ENCODE measurements at places on chromosomes 3 and 15.
A peak's percentile ranks its signal among the peaks of the same experiment; 100 is the strongest.

- DNase-seq, result no peak
Measured at GRCh38 chr15:90029024-90029423, 27.9 kb downstream of the ZNF710 start.

GRCh38 chr3:1007866-1008265 lies 85.0 kb upstream of the CNTN6 start:
- no peak for DNase-seq

- DNase-seq, result peak; percentile 44
Measured at GRCh38 chr3:37255990-37256308, 81.6 kb upstream of the LRRFIP2 start.

DNA sequence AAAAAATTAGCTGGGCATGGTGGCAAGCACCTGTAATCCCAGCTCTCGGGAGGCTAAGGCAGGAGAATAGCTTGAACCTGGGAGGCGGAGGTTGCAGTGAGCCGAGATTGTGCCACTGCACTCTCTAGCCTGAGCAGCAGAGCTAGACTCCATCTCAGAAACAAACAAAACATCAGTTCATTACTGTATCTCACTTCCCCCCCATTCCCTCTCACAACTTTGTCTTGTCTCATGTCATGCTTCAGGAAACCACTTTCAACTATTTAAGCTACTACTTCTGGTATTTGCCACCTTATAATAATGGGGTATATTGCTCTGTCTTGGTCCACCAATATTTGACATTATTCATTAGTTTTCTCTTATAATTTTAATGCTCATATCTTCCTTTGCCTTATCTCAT lies 26.2 kb downstream of the PIK3CA start:
- no peak for DNase-seq

DNA sequence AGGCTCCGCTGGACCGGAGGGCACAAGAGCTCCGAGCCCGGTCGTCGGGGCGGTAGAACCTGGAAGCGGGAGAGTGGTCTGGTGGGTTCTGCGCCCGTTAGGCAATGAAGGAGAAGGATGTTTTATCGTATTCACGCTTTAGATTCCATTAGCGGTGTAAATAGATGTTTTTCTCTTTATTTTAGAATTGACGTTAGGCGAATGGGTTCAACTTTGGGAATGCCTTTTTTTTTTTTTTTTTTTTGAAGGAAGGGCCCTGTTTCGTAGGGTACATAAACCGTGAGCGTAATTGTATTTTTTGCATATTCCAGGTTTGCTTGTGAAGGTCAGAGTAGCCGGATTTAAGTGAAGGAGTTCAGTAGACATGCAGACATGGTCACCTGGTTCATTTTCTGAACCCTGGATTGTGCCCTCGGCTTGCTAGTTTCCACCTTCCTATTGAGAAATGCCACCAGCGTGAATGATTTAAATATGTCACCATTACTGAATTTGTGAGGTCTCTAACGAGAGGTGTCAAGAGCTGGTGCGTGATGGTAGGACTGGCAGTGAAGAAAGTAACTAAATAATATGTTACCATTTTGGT lies 808 bp downstream of the RBM6 start:
- DNase-seq, result no peak

DNA sequence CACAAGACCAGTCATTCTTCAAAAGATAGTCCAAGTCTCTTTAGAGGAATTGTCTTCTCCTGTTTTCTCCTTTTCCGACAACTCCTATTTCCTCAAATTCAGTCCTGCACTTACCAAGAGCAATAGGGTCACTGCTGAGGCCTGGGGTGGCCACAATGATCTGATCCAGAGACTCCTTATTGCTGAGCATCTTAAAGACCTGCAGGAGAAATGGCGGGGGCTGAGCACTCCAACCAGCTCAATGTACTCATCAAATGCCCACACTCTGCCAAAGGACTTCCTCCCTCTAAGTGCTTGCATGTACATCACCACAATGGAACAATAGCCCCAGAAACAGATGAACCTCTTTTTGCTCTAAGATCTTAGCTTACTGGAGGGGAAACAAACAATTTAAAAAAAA lies 9.6 kb downstream of the UBL7 start:
- no peak for DNase-seq

- DNase-seq, result no peak
Measured at GRCh38 chr3:192892981-192893700, 24.5 kb downstream of the MB21D2 start.

GRCh38 chr3:185270262-185270955 lies 16.6 kb upstream of the EHHADH start:
- peak; percentile 61 for DNase-seq

GRCh38 chr15:82530606-82531379 lies 9.5 kb downstream of the RPS17 start:
- peak; percentile 81 for DNase-seq

GRCh38 chr3:110758208-110758607 lies 313.4 kb upstream of the NECTIN3 start:
- no peak for DNase-seq

- no peak for DNase-seq
Measured at GRCh38 chr3:126867190-126867862, 115.6 kb upstream of the PLXNA1 start.

GRCh38 chr3:129665024-129665768 lies 58.7 kb upstream of the PLXND1 start:
- DNase-seq, result peak; percentile 50

- DNase-seq, result peak; percentile 12
Measured at GRCh38 chr3:104763007-104763406, 603.7 kb upstream of the ALCAM start.

DNA sequence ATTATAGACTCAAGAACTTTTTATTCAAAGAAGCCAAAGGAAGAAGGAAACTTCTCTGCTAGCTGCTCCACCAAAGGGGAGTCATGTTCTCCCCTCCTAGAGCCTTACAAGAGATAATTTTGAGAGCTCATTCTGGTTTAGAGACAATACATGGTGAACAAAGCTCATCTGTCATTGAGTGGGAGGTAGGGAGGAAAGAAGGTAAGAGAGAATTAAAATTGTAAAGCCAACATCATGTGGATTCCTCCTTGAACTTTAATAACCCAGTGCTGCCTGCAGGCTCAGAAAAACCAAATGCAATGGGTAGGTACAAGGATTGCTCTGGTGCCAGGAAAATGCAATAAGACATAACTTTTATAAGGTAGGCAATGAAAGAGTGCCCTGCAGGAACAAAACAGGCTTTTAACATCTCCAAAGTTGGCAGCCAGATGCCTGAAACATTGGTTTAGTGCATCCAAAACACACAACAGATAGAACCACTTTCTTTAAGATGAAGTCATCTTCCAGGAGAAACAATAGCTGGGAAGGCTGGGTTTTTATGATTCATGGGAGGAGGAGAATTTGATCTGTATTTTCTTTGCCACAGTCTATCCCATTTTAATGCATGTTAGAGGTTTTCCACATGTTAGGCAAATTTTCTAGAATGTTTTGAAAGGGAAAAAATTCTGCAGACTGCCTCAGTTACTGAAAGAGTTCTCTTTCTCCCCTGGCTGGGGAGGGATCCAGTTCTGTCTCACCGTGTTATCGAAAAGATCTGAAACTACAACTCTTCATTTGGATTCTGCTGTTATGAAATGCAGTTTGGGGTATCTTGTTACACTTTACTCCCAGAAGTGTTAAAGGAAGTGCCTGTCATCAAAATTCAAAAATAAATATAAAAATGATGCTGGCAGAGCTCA lies 11.3 kb upstream of the ARHGEF3 start:
- DNase-seq, result peak; percentile 27

- DNase-seq, result no peak
Measured at GRCh38 chr15:51812598-51812997, 16.9 kb upstream of the TMOD3 start.

Data from GM03348 (cell line).